Activated T-cell treated with anti-CD3 and anti-CD28 coated beads, Interleukin-2, amount 50 U/mL, for 1 hour (primary cell): ENCODE measurements at places on chromosomes 13 and 19.

- DNase-seq: no peak
These were observed 229.1 kb downstream of the KCNRG start for GRCh38 chr13:50244355-50244712.

DNA sequence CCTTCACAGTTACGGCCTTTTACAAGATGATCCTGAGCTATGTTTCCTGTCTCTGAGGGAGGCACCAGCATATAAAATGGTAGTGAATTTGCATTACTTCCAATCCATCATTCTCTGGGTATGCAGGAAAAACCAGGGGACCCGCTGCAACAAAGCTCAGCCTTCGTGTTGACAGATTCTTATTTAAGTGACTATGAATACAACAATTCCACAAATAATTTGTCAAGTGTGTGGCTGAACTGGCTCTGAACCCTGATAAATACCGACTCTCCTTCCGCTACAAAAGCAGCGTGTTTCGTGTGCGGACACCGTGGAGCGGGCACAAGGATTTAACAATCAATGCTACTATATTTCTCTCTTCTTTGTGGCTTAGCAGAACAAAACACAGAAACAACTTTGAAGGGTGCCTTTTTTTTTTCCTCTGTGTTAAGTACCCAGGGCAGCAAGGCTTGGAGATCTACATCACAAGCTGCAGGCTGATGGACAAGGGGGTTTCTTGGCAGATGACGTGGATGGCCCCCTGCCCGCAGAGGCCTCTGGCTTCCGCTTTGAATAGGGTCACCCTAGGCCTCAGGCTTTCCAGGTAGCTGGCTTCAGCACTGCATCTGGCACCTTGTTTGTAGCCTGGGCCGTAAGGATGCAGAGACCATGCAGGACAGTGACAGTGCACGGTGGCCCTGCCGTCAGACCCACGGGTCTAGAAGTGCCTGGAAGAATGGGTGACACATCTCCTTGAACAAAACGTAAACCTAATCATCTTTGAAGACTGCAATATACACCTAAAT lies 280.5 kb upstream of the TSHZ3 start:
- no peak for DNase-seq

DNA sequence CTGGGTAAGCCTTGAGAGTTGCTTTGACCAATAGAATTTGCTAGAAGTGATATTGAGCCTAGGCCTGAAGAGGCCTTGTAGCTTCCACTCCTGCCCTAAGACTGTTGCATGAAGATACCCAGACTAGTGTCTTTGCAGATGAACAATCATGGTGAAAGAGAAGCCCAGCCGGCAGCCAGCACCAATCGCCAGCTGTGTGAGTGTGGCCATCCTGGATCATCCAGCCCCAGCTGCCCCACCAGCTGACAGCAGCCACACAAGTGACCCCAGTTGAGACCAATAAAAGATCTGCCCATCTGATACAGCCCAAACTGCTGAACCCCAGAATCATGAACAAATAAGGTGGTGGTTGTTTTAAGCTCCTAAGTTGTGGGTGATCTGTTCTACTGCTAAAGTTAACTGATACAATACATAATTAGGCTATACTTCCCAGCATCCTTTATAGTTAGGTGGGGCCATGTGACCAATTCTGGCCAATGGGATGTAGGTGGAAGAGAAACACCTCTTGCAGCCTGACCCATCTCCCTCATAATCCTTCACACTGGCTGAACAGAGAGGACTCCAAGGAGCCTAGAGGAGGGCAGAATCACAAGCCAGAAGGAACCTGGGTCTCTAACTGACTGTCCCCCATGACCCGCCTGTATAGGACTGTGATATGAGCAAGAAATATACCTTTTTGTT lies 9.4 kb upstream of the ZNF428 start:
- DNase-seq: no peak

DNA sequence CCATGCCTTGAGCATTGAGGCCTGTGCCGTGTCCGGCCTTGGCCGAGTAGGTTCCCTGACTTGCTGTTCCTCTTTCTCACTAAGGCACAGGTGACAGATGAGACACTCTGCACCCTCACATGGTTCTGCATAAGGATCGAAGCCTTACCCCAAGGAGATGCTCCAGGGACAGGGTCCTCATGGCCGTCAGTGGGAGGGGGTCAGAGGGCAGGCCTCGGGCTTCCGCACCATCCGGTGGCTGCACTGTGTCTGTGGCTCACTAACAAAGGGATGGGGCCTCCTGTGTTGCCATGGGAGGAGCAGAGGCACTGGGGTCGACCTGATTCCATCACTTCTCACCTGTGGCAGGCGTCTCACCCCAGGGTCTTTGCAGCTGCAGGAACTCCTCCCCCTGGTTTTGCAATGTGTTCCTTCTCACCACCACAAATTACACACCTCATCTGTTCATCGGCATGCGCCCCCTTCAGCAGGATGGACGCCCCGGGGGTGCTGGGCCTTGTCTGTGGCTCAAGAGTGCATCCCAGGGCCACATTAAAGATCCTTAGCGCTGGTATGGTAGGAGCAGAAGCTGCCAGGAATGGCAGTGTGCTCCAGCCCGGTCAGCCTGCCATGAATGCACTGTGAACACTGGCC lies 113.3 kb upstream of the SOX1 start:
- DNase-seq: no peak

DNA sequence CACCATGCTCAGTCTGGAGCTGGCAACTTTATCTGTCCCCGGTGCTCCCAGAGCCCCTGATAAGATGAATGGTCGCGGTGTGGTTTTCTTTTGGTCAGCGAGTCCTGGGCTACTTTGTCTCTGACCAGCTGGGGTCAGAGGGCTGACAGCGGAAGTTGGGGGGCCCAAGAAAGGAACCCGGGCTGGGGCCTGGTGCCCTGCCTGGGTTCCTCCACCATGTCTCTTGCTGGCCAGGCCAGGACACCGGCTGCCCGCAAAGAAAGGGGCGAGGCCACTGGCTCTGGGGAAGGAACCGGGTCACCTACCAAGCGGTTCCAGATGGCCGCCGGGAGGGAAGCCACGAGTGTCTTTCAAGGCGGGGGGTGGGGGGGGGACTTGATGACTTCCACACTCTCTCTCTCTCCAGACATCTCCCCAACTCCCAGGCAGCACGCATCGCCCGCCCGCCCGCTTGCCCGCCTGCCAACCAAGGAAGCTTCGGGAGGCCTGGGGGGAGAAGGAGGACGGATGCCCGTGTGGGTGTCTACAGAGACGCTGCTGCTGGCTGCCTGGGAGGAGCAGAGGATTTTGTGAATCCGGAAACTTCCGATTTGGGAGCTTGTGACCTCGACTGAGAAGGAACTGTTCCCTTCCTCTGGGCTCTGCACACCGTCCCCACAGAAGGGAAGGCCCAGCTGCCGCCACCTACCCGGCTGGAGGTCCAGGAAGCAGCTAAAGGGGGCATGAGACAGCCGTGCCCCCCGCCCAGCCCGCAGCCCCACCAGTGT lies 1.1 kb downstream of the PIP5K1C start:
- DNase-seq: peak; percentile 44

GRCh38 chr13:113425941-113426590 lies 27.2 kb downstream of the ADPRHL1 start:
- no peak for DNase-seq

DNA sequence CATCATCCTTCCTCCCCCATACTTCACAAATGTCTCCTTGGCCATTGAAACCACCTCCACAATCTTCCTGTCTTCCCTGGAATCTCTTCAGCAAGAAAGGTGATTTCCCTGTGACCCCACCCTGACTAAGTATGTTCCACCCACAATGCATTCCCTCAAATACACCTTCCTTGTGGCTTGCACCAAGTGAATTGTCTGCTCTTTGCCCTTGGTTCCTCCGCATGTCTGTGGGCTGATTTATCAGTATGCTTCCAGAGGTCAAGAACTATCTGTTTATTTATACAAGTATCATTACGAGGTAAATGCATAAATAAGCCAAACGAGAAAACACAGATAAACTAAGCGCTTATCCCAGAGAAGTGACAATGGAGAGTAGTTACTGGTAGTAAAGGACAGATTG lies 45.4 kb upstream of the POMP start:
- no peak for DNase-seq

GRCh38 chr13:67353941-67354340 lies 123.8 kb upstream of the PCDH9 start:
- DNase-seq: no peak

DNA sequence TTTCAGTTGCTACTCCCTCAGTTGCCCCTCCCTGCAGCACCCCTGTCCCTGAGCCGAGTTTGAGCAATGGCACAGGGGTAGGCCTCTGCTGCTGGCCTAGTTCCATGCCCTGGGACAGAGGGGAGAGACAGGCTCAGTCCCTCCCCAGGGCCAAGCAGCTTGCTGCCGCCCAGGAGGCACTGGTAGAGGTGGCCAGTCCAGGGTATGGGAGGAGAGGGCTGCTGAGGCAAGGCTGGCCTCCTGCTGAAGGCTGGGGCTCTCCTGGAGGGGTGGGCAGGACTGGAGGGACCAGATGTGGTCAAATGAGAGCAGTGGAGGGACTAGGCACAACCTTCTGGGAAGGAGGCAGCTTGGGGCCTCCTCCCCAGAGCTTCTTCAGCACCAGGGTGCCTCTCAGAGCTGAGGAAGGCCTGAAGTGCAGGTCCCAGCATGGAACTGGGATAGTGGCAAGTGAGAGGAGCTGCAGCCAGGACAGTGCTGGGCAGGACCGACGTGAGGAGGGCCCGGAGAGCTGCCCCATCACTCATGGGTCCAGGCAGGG lies 29.8 kb upstream of the VSTM2B start:
- DNase-seq: peak; percentile 4

- DNase-seq: no peak
These were observed 6.9 kb downstream of the IRF2BP1 start for GRCh38 chr19:45879055-45879454.

GRCh38 chr13:73179650-73180274 lies 121.0 kb downstream of the KLF5 start:
- no peak for DNase-seq

DNA sequence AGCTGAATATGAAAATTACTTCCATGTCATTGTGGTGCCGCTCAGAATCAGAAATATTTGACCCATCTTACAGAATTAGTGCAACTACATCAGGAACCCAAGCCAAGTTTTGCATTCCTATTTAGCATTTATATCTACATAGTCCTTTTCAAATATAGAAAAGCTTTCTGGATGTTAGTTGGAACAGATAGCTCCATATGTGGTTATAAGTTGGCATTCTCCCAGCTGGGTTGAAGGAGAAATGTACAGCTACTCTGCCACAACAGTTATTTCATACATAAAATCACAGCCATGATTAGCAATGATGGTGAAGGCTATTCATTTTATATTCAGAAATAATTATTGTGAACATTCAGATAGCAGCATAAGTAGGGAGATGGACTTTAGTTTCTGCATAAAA lies 28.2 kb downstream of the HPN start:
- DNase-seq: no peak

- DNase-seq: no peak
These were observed 163.1 kb upstream of the MIR17HG start for GRCh38 chr13:91184244-91184926.

GRCh38 chr19:49997709-49998108 lies 27.5 kb downstream of the VRK3 start:
- DNase-seq: no peak

DNA sequence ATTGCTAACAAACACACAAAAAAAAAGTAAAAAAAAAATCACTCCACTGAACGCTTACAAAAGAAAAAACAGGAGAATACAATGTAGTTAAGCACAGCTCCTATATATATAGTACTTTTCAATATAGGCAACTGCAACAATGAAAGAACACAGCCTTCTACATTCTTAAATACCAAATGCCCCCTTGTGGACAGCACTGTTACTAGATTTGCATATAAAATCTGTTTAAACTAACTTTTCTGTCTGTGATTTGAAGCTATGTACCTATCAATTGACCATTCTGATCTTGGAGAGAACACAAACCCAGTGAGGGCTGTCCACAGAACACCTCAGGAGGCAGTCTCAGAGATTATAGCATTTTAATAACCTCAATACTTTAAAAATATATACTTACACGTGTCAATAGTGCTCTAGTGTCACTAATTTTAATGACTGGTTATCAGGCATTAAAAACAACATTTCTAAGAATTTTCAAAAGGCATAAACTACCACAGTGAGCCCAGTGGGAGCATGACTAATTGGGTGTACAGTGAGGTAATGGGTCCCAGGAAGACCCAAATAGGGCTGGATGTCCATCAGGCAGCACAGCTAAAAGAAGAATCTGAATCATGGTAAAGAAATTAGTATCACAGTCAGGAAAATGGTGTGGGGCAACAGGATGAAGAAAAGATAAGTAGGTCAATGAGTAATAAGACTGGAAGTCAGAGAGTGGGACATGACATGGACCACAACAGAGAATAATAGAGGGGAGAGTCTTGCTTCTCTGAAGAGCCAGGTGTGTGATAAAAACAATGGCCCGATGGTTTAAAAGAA lies 22.2 kb downstream of the CCDC169 start:
- no peak for DNase-seq

DNA sequence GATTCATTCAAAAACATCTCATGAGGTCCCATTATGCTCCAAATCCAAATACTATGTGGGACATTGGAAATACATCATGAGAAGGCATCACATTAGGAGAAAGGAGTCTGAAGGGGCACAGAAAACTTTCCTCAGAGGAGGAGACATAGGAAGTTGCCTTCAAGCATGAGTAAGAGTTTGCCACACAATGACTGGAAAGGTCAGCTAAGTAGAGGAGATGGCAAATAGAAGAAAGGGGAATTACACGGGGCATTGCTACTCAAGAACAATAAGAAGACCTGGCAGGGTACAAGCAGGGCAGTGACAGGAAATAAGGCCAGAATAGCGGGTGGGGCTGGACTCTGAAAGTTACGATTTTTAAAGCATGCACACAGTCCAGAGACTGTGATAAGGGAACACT lies 231.6 kb downstream of the SPRY2 start:
- no peak for DNase-seq

DNA sequence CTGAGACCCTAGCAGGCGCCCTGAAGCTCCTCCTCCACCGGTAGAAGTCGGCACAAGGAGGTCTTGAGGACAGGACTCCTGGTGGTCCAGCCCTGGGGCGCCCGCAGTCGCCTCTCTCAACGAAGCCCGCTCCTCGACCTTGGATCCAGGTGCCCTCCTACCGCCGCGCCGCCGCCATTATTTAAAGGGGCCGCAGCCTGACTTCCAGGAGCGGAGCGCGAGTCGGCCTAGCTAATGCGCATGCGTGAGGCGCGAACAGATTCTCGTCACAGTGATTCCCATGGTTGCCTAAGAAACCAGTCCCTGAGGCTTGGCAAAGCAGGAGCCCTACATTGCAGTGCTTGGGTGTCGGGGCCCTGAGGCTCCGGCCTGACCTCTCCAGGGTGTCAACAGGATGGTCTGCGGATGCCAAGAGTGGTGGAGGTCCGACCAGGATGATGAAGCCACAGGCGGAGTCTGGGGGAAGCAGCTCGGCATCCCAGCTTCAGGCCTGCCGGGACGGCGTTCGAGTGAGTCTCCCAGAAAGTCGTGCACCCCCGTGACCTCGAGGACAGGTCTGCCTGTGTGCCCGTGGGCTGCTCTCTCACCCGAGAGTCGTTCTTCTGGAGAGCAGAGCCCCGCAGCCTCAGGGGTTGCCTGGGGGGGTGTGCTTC lies 66.0 kb upstream of the ZNF420 start:
- no peak for DNase-seq
